Progenitor cell of endocrine pancreas (in vitro differentiated cells): ENCODE measurements at places on chromosomes 3 and 15.
A peak's percentile ranks its signal among the peaks of the same experiment; 100 is the strongest.

- DNase-seq: no peak
- H3K27me3 ChIP-seq: no peaks in the 10 kb centered on the region
- peak overlapping the region; percentile 86 for H3K27ac ChIP-seq
- H3K4me3 ChIP-seq: no peak overlapping the region
Measured at GRCh38 chr3:183038757-183039156, 58.4 kb upstream of the DCUN1D1 start.

DNA sequence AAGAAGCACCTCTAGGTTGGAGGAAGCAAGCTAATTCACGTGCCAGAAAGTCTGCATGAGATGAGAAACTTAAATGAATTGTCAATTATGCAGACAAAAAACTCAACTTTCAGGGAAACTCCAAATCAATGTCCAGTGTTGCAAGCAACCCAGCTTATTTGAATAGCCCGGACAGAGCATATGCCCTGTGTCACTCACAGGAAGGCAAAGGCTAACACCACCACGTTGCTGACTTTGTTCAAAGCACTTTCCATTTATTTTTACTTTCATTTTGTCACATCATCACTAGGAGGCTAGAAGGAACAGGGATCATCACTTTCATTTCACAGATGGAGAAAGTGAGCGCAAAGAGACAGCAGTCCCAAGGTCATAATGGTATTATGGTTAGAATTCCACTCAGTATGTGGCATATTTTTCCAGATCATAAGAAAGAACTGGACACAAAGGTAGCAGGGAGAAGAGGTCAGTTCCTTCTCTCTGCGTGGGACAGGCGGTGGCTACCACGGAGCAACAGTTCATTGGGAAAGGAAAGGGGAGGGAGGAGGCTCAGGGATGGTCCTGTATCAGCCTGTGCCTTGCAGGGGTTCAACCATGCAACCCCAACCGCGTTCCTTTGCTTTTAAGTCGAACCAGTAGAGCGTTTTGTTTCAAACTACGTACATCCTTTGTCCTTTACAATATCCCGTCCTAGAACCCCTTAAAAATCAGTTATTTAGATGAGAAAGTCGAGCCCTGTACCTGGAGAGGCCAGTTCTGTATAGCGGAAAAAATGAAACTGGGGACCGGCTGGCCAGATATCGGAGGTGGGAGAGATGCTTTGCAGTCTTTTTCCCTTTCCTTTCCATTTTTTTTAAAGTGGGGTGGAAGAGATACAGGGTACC is 1.1 kb downstream of the HEG1 start:
- peak overlapping the region; percentile 73 for H3K4me3 ChIP-seq
- H3K27me3 ChIP-seq: peaks cover 70% of the 10 kb centered on the region
- DNase-seq: no peak
- peak overlapping the region; percentile 6 for H3K27ac ChIP-seq
- H3K36me3 ChIP-seq: no peaks in the 10 kb centered on the region
- H3K4me1 ChIP-seq: peaks cover 16% of the 10 kb centered on the region

- no peak for DNase-seq
- H3K4me3 ChIP-seq: no peak overlapping the region
- H3K27ac ChIP-seq: no peak overlapping the region
Measured at GRCh38 chr3:128448491-128448890, 18.2 kb downstream of the DNAJB8 start.

DNA sequence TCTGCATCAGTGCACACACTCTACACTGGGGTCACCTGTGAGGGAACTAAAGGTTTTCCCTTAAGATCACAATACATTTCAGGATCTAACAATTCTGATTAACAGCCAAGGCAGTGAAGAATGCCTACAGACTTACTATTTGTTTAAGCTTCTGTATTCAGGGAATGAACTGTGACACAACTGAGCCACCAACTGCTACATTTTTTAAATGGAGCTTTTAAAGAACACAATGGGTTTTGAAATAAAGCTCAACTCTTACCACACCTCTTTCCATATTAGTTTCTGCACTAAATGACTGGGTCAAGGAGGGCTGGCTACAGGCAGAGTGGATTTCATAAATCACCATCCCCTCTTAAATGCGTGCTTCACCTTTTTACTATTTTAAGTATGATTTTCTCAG is 100.2 kb downstream of the TMCC1 start:
- peak overlapping the region; percentile 72 for H3K4me3 ChIP-seq
- no peak for DNase-seq
- peak overlapping the region; percentile 99 for H3K27ac ChIP-seq
- H3K36me3 ChIP-seq: peaks cover 1% of the 10 kb centered on the region

DNA sequence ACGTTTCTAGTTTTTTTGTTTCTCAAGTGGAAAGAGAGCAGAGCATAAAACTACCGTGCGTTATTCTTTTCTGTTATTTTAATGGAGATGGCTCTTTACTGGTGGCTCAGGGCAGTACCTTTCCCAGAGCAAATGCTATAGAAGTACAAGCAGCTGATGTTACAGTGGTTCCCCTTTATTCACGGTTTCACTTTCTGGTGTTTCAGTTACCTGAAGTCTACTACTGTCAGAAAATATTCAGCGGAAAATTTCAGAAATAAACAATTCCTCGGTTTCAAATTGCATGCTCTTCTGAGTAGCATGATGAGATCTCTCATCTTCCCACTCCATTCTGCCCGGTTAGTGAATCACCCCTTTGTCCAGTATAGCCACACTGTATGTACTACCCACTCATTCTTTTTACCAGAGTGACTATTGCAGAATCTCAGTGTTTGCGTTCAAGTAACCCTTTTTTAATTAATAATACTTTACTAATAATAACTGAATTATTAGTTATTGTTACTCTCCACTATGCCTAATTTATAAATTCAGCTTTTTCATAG is 597.5 kb upstream of the ROBO2 start:
- no peak overlapping the region for H3K4me3 ChIP-seq
- H3K27ac ChIP-seq: no peak overlapping the region
- no peaks in the 10 kb centered on the region for H3K36me3 ChIP-seq
- no peaks in the 10 kb centered on the region for H3K27me3 ChIP-seq

DNA sequence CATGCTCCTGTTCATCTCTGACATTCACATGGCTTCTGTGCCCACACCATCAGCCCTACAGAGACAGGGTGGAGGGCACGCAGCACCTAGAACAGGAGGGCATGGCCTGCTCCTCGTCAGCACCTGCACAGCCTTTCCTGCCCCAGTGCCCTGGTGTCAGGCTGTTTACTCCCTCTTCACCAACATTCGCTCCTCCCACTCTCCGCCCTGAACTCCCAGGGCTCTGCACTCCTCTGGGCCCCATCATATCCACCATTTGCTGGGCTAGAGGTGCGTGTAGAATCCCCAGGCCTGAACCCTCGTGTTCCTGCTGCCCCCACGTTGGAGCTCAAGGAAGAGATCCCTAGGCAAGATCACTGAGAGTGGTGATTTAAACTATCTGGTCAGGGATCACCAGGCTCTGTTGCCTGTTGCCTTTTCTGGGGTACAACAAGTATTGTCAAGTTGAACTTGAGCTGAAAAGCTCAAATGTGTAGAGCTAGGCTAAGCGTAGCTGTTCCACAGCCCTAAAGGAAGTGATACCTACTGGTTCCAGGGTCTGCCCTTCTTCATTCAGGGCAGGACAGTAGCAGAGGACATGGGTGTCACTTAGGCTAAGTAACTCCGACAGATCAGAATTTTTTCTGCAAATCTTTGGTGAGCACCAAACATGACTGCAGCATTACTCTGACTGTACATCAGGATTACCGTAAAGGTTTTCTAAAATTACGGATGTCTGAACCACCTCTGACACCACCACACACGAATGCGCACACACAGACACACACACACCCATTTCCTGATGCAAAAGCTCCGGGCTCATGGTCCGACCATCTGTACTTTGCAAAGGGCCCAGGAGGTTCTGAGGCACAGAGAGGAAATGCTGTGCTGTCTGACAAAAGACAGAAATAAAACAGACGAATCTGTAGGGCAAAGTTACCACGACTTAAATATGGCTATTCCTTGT is 43.7 kb upstream of the GNB5 start:
- H3K36me3 ChIP-seq: peaks cover 25% of the 10 kb centered on the region
- peaks cover 3% of the 10 kb centered on the region for H3K4me1 ChIP-seq
- no peaks in the 10 kb centered on the region for H3K27me3 ChIP-seq
- H3K4me3 ChIP-seq: no peak overlapping the region

DNA sequence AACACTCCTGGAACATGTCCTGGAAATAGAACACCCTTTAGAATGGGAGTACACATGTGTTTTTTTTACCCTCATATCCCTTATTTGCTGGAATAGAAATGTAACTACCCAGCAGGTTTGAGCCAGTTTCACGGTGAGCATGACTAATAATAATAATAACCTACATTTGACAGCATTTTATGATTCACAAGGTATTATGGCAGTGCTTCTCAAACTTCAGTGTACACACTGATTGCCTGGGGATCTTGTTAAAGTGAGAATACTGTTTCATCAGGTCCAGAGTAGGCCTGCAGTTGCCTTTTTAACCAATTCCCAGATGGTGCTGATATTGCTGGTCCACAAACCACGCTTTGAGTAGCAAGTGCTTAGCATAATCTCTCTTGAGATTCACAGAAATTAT is 63.9 kb downstream of the NFKBIZ start:
- no peak overlapping the region for H3K27ac ChIP-seq
- no peaks in the 10 kb centered on the region for H3K36me3 ChIP-seq
- no peak for DNase-seq
- H3K4me1 ChIP-seq: no peaks in the 10 kb centered on the region
- H3K4me3 ChIP-seq: no peak overlapping the region
- H3K27me3 ChIP-seq: no peaks in the 10 kb centered on the region

- no peaks in the 10 kb centered on the region for H3K36me3 ChIP-seq
- no peaks in the 10 kb centered on the region for H3K27me3 ChIP-seq
- peaks cover 24% of the 10 kb centered on the region for H3K4me1 ChIP-seq
- H3K27ac ChIP-seq: peak overlapping the region; percentile 13
- DNase-seq: no peak
- H3K4me3 ChIP-seq: no peak overlapping the region
Measured at GRCh38 chr15:53312707-53313106, 446.8 kb downstream of the WDR72 start.

DNA sequence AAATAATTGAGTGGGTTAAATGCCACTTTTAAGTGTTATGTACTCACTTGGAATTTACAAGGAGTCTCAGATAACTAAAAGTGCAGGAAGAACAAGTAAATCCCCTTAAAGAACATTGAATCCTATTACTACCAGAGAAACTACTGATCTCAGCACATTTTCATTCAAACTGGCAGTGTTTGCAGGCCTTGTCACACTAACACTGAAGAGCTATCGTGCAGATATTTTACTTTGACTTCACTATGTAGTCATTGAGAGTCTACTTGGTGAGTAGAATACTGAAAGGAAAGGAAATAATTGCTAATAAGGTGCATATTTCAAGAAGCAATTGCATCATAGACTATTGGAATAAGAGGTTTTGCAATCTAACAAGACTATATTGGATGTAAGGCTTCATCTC is 721.4 kb upstream of the CBLB start:
- H3K27ac ChIP-seq: no peak overlapping the region
- no peak for DNase-seq
- no peaks in the 10 kb centered on the region for H3K4me1 ChIP-seq
- H3K36me3 ChIP-seq: no peaks in the 10 kb centered on the region

GRCh38 chr3:127487196-127487595 is 103.3 kb downstream of the TPRA1 start:
- no peaks in the 10 kb centered on the region for H3K36me3 ChIP-seq
- H3K4me3 ChIP-seq: no peak overlapping the region
- no peak for DNase-seq
- no peak overlapping the region for H3K27ac ChIP-seq
- no peaks in the 10 kb centered on the region for H3K4me1 ChIP-seq
- peaks cover 10% of the 10 kb centered on the region for H3K27me3 ChIP-seq

GRCh38 chr3:124144035-124144814 is 152.3 kb upstream of the ROPN1 start:
- H3K4me1 ChIP-seq: peaks cover under 1% of the 10 kb centered on the region
- DNase-seq: no peak
- no peak overlapping the region for H3K27ac ChIP-seq
- H3K36me3 ChIP-seq: no peaks in the 10 kb centered on the region

DNA sequence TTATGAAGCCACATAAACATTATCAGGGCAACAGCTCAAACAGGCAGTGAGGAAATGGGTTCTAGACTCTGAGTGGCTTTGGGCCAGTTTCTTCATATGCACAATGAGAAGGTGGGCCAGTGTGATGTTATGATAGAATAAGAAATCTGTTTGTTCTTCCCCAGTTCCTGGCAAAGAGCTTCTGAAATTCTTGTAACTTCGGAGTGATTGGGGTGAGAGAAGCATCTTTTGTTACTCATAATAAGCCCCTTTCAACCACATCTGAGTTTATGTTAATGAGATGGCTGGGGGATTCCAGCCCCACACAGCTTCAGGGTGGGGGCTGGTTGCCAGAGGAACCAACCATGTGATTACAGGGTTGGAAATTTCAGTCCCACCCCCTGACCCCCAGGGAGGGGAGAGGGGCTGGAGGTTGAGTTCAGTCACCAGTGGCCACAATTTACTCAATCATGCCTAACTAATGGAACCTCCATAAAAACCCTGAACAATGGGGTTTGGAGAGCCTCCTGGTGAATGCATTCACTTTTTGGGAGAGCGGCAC is 57.0 kb upstream of the FRMD4B start:
- no peak overlapping the region for H3K4me3 ChIP-seq
- DNase-seq: no peak
- H3K27me3 ChIP-seq: no peaks in the 10 kb centered on the region
- H3K27ac ChIP-seq: no peak overlapping the region
- peaks cover 7% of the 10 kb centered on the region for H3K4me1 ChIP-seq

DNA sequence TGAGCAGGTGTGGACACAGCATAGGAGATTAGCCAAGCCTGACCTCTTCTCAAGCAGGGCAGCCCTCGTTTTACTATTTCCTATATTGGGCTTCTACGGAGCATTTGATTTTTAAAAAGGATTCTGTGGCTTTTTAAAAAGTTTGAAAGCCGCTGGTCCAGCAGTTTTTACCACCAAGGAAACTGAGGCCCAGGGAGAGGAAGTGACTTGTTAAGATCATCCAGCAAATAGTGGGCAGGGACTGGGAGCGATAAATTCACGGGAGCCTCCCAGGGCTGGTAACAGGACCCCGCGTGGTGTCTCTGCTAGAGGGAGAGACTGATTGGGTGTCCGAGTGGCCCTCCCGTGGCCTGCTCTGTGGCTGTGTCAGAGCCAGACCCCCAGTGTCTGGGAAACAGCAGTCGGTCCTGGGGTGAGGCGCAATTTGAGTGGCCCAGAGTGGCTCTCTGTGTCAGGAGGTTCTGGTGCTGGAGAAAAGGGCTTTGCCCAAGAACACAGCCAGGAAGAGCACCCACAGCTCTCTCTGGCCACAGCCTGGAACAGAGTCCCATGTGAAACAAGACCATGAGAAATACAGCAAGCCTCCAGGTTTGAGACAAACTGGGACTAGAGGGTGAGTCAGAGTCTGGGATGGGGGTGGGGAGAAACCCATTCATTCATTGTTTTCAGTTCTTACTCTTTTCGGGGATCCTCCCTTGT is 4.2 kb downstream of the FURIN start:
- H3K27ac ChIP-seq: peak overlapping the region; percentile 92
- peak overlapping the region; percentile 78 for H3K4me3 ChIP-seq
- H3K36me3 ChIP-seq: peaks cover 12% of the 10 kb centered on the region
- no peaks in the 10 kb centered on the region for H3K27me3 ChIP-seq
- peaks cover 61% of the 10 kb centered on the region for H3K4me1 ChIP-seq

DNA sequence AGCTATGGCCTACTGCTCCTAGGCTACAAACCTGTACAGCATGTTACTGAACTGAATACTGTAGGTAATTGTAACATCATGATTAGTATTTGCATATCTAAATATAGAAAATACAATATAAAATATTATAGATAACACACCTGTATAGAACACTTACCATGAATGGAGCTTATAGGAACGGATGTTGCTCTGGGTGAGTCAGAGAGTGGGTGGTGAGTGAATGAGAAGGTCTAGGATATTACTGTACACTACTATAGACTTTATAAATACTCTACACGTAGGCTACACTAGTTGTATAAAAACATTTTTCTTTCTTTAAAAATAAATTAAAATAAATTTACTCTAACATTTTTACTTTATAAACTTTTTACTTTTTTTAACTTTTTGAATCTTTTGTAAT is 224.0 kb upstream of the CBLB start:
- no peaks in the 10 kb centered on the region for H3K4me1 ChIP-seq
- no peak for DNase-seq
- H3K27me3 ChIP-seq: no peaks in the 10 kb centered on the region
- H3K36me3 ChIP-seq: no peaks in the 10 kb centered on the region
- no peak overlapping the region for H3K27ac ChIP-seq
